ENCODE measurements at places on chromosomes 3 and 15.

- DNase-seq = no peak
Measured at GRCh38 chr3:50491023-50491422, 12.4 kb downstream of the CACNA2D2 start.

GRCh38 chr3:51722362-51722761, 15.5 kb downstream of the GRM2 start:
- DNase-seq = no peak

DNA sequence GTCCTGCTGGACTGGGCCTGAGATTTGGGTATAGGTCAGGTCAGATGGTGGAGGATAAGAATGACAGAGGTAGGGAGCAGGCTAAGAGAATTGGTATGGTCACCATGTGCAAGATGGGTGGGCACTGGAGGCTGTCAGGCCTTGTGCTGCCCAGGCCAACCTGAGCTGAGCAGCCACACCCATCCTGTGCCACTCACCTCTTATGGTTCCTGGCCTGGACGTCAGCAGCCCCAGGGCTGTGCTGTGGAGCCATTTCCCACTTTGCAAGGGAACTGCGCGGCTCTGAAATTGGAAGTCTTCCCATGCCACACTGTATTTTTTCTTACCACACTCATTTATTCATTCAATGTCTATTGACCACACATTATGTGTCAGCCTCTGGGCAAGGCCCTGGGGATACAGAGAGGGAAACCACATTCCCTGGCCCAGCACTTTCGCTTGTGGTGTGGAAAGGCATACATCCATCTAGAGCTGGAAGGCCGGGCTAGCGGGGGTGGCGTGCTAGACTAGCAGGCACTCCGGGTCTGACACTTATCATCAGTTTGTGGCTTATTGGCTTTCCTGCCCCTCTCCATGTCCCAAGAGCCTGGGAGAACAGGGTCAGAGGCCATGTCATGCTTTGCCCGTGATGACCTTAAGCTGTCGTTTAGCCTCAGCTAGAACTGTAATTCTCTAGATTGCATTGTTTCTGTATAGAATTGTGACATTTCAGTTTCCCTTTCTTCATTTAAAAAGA, 51.1 kb upstream of the POLG start:
- no peak for DNase-seq

DNA sequence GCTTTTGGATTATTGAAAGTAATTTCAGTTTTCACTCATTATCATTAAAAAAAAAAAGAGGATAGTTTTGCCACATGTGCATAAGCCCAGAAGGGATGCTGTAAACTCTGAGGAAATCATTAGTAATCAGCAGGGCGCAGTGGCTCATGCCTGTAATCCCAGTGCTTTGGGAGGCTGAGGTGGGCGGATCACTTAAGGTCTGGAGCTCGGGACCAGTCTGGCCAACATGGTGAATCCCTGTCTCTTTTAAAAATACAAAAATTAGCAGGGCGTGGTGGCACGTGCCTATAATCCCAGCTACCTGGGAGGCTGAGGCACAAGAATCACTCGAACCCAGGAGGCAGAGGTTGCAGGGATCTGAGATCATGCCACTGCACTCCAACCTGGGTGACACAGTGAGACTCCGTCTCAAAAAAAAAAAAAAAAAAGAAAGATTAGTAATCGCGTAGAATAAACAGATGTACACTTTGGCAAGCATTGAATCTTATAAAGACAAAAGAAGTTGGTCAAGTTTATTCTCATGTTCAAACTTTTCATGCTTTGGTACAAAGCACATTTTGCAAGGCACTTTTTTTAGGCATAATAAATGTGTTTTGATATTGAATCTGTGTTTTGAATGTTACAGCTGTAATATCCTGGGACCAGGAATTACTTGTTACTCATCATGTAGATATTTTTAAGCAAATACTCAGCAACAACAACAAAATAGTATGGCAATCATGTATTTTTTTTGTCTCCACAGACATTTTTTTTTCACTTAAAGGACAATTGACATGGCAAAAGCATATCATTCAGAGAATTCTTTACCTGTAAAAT, 93.2 kb upstream of the AGTR1 start:
- no peak for DNase-seq

GRCh38 chr3:136270179-136270578, 20.0 kb downstream of the PCCB start:
- DNase-seq = no peak

GRCh38 chr15:87500240-87500639, 756.3 kb downstream of the NTRK3 start:
- no peak for DNase-seq

DNA sequence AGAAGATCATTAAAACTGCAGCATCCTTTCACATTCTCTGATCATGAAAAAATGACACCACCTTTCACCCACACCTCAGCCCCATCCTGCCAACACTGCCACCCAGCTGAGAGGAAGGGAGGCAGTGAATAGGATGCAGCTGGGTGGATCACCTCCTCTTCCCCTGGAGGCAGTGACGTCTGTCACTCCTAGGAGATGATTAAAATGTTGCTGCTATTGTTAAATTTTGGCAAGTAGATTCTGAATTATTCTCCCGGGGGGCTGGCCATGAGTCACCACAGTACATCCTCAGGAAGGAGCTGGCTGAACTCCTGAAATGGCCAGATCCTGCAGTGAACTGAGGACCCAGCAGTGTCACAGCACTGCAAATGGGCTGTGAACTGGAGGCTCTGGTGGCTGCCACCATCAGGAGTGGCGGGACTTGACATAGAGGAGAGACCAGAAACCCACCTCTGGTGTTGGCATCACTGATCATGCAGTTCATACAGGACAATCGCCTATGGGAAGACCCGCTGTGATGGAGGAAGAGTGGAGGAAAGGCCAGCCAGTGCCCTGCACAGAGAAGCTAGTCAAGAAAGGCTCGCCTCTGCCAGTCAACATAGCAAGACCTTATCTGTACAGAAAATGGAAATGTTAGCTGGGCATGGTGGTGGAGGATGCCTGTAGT, 199.1 kb downstream of the FAM43A start:
- no peak for DNase-seq

DNA sequence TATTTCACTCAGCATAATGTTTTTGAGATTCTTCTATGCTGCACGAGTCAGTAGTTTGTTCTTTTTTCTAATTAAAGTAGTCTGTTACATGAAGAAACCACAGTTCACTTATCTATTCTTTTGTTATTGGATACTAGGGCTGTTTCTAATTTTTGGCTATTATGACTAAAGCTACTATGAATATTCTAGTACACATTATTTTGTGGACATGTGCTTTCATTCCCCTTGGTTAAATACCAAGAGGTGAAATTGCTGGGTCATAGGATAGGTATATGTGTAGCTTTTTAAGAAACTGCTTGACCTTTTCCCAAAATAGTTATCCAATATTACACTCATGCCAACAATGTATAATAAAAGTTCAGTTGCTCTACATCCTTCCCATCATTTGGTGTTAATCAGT, 8.9 kb downstream of the PDE8A start:
- no peak for DNase-seq

DNA sequence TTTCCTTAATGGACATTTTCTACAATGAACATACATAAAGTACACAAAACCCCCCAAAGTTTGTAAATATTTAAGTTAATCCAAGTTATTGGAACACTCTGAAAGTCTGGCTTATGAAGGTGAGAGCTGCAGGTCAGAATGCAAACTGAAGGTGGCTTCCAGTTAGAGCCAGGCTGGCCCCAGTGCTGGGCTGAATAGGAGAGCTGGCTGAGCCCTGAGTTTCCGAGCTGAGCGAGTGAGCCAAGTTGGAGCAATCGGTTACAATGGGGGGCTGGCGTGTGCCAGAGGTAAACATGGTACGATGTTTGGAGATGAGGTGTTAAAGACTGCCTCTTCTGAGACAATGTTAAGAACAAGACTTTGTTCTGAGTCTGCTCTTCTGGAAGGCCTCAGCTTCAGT, 230.8 kb upstream of the MCTP2 start:
- DNase-seq = no peak

- DNase-seq = no peak
Measured at GRCh38 chr3:40588406-40588805, 63.6 kb downstream of the ZNF621 start.

GRCh38 chr3:165526367-165526766, 310.9 kb downstream of the BCHE start:
- no peak for DNase-seq

DNA sequence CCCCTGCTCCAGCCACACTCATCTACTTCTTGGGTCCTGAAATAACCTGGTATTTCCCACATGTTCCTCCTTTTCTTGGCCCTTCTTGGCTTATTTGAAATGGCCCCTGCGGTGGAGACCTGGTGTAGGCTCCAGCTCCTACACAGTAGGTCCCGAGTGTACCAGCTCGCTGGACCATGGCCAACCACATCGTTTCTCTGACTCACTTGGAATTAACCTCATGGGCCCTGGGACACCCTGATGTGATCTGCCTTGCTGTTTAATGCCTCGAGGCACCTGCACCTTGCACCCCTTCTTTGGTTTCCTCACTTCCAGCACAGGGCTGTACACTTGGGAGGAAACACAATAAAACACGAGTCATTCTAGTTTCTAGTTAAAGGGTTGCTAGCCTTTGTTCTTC, 60.3 kb downstream of the FEM1B start:
- DNase-seq = no peak

- no peak for DNase-seq
Measured at GRCh38 chr15:80878242-80878866, 99.2 kb downstream of the CEMIP start.

GRCh38 chr15:51094606-51095569, at the start of gene TNFAIP8L3:
TSS of gene TNFAIP8L3 (minus strand) at chr15:51094906. CDS start at chr15:51094595, 311 bp downstream.
- DNase-seq = no peak

- DNase-seq = no peak
Measured at GRCh38 chr15:64209680-64210334, 47.0 kb upstream of the PPIB start.

- DNase-seq = no peak
Measured at GRCh38 chr3:101042996-101043686, 49.9 kb upstream of the ABI3BP start.

- no peak for DNase-seq
Measured at GRCh38 chr15:64314456-64314855, 41.5 kb downstream of the CSNK1G1 start.

- no peak for DNase-seq
Measured at GRCh38 chr3:164024786-164025185, 1053.5 kb downstream of the SI start.

GRCh38 chr3:2090095-2090911, 8.4 kb upstream of the CNTN4 start:
- no peak for DNase-seq

DNA sequence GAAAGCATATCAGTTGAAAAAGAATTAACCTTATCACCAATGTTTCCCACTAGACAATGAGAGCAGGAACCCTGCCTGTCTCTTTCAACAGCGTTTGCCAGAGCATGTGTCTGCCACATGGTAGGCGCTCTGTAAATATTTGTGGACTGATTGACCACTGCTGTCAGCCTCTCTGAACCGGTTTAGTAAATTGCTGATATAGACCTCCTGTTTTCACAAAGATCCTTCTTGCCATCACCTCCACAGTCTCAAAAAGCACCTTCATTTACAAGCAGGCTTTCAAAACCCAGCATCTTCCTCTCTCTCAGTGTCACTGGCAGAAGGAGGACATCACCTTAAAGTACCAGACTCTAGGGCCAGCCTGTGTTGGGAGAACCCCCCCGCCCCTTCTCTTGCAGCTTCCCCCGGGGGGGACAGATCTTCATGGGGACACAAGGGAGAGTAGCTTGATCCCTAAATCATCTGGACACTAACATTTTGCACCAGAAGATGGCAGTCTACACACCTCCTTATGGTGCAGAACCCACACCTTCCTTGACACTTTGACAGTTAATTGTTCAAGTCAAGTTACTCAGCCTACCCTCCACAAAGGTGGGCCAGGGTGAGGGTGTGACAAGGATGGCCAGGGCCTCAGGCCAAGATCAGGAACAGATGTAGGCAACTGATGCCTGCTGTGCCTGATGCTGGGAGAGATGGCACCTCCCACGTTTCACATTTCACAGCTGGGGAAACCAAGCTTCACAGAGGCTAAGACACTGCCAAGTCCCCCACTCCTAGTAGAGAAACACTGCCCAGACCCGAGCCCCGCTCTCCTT, 37.8 kb upstream of the USP3 start:
- DNase-seq = peak; percentile 21

DNA sequence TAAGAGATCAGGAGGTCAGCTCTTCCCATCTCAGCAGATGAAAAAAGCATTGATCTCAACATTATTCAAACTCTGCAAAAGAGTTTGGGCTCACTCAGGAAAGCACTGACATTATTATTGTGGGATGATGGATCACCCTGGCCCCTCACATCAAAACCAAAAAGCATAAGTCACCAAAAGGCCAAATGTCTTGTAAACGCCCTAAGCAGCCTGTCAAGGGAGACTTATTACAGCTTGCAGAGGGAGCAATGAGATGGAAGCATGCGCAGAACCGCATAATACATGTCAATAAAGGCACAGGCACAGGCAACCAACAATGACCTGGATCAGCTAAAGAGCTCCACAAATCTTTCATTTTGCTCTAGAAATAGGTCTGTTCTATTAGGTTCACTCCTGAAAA, 4.6 kb downstream of the FSIP1 start:
- DNase-seq = no peak

GRCh38 chr3:138400651-138401070, 33.8 kb upstream of the ESYT3 start:
- DNase-seq = no peak

DNA sequence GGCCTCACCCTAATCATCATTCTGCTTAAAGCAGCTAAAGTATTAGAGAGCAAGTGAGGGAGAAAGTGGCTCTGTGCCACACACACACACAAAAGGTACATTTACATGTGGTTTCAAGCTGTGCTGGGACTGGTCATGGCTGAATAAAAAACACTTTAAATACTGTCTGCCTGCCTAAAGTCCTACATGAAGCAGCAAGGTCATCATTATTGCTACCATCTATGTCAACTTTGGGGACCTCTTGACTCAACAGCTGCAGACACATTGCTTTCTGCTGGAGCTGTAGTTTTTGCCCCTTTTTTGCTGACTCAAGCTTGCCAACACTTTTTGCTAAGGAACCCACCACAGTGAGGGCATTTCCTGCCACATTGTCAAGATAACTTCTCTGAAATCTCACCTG, 1237.9 kb downstream of the ROBO2 start:
- DNase-seq = no peak

- no peak for DNase-seq
Measured at GRCh38 chr15:76293361-76293760, 17.9 kb downstream of the ETFA start.

DNA sequence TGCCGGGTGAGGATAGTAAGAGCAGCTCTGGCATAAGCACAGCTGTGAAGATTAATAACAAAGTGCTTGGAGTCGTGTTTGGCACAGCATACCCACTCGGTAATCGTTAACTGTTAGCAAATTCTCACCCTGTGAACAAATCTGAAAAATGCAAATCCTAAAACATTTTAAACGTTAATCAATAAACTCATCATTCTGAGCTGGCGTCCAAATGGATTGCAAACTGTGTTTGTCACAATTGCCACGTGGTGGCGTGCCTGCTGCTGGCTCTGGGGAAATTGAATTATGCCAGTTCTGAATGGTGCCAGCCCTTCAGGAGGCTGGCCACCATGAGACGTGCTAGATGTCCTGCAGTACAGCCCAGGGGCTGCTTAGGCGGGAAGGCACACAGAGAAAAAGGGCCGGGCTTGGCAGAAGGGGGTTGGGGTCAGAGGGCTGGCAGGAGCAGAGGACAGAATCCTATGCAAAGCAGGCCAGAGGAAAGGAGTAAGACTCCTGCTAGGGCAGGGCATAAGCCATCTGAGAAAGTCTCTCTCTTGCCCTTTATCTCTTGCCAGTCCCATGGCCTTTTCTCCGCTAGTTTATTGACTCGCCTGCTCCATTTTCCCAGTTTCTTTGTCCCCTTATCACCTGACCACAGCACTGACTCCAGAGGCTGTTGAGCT, 22.1 kb upstream of the POLG start:
- no peak for DNase-seq

- DNase-seq = no peak
Measured at GRCh38 chr15:71888797-71889196, 78.4 kb downstream of the NR2E3 start.
